ENCODE measurements at places on chromosomes 1 and 21.

DNA sequence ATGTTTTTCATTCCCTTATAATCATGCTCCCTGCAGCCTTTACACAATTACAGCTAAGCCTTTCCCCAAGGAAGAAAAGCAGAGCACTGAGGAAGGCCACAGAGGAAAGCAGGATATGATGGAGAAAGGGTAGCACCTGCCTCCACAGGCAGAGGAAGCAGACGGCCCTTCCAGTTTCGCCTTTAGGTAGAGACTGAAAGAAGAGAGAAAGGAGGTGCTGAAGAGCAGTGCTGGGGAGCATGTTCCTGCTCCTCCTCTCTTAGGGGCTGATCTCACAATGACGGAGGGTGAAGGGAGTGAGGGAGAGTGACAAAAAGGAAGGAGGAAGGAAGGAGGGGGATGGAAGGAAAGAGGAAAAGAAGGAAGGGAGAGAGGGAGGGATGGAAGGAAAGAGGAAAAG, 41.1 kb downstream of the SUSD4 start:
- DNase-seq, result no peak

DNA sequence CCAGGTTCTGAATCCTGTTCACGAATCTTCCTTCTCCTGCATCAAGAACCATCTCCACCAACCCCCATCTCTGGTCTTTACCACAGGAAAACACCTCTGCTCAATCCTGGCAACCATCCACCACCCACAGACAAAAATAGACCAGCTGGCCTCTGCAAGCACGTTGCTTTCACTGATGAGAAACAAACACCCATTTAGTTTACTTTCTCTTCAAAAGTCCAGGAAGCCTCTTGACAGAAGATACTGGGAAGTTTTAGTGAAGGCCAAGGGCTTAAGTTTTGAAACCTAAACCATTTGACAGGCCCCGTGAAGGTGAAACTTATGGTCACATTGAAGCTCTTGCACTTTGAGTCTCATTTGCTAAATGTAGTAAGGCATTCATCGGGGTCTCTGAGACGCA, 122.6 kb upstream of the PPP2R5A start:
- DNase-seq, result peak; percentile 21

DNA sequence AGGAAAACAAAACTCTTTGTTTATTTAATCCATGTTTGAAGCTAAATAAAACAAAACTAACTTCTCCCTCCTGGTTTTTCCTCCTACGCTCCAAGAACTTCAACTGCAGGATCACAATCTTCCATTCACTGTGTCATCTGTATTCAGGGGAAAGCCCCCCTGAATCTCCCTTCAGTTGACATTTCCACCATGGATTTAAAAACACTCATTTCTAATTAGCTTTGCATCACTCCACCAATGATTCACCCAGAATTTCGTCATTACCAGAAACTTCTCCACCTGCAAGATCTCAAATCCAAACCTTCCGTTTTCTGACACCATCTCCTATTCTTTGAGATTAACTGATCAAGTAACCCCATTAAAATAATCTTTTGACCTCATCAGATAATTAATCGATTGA, 10.9 kb upstream of the RGS5 start:
- no peak for DNase-seq

DNA sequence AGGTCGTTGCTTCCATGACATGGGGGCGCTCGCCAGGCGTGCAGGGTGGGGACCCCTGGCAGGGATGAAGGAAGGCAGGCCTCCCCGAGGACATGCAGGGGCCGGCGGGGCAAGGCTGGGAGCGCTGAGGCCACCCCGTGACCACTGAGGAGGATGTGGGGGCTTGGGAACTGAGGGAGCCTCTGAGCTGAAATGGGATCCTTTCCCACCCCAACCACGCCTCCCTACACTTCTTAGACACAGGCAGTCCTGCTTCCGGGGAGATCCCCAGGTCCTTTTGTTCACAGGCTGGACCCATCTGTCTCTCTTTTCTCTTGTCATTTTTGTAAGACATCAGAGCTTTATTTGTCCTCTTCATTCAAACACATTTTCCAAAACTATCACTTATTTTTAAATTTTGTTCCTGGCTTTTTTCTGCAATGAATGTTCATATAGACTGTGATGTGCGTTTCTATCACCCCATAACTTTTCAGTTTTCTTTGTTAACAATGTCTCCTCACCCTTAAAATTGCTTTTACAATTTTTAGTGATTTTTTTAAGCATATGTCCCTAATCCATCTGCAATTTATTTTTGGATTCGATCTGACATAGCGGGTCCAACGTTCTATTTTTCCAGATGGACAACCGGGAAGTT, 156.7 kb upstream of the BACE2 start:
- DNase-seq, result no peak

DNA sequence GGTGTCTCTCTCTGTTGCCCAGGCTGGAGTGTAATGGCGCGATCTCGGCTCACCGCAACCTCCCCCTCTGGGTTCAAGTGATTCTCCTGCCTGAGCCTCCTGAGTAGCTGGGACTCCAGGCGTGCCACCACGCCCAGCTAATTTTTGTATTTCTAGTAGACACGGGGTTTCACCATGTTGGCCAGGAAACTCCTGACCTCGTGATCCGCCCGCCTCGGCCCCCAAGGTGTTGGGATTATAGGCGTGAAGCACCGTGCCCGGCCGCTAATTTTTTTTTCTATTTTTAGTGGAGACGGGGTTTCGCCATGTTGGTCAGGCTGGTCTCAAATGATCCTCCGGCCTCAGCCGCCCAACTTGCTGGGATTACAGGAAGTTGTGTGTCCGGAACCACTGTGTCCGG, 597 bp downstream of the HORMAD1 start:
- no peak for DNase-seq

DNA sequence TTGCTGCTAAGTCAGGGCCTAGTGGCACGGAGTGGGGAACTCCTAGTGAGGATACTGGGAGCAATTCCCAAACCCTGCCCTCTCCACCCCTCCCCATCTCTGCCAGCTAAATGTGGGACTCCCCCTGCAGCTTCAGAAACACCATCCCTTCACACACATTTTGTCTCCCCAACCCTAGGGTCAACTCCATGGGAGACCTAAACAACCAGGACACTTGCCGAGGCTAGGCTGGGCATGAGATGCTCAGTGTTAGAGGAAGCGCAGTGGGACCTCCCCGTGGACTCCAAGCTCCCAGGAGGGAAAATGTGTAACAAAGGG, 1.5 kb downstream of the RNF186 start:
- no peak for DNase-seq

DNA sequence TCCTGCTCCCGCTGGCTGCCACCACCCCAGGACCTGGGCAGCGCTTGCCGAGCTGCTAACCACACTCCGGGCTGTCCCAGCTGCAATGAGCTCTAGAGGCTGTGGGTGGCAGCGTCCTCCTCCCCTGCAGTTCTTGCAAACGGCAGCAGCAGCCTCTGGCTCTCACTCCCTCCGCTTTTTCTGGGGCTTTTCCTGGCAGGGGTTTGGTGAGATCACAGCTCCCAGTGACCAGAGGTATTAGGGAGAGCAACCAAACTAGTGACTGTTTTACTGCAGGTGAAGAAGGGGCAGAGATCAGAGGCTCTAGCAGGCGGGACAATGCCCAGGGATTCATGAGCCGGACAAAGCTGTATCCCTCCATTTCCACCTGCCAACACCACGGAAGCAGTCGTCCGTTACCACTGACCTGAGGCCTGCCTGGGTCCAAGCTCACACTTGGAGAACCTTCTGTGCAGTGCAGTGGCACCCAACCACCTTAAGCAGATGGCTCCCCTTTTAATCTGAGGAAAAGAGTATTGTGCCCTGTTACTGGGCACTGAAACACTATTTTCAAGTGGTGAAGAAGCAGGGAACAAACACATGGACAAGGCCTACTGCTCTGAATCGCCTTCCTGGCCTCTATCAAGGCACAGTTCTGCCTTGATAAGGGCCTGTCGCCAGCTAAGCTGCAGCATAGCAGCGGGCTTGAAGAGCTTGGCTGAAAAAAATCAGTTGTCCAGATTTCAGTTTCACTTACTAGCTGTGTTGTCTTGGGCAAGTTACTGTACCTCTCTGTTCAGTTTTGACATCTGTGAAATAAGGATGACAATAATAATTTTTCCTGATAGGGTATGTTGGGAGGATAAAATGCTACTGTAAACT, at the start of gene F5:
F5 (minus strand) TSS at position 87 of the 861 bp plus-strand sequence. CDS start 95 bp downstream, outside the sequence.
- no peak for DNase-seq

- DNase-seq, result no peak
These were observed 266.2 kb downstream of the FOXD2 start for GRCh38 chr1:47703981-47704596.

DNA sequence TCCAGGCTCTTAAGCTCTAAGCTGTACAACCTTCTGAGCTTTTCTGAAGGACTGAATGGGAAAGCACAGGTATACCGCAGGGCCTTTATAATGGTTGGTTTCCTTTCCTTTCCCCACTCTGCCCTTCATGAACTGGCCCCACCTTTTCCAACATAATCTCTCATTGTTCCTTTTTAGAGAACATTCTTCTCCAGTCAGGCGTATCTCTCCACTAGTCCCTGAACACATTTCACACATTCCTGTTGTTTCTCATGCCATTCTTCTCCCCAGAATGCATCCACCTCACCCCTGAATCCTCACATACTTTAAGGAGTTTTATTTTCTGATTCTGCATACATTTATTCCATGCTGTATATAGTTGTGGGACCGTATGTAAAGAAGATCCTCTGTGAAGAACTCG, 41.3 kb downstream of the PGM1 start:
- DNase-seq, result no peak

DNA sequence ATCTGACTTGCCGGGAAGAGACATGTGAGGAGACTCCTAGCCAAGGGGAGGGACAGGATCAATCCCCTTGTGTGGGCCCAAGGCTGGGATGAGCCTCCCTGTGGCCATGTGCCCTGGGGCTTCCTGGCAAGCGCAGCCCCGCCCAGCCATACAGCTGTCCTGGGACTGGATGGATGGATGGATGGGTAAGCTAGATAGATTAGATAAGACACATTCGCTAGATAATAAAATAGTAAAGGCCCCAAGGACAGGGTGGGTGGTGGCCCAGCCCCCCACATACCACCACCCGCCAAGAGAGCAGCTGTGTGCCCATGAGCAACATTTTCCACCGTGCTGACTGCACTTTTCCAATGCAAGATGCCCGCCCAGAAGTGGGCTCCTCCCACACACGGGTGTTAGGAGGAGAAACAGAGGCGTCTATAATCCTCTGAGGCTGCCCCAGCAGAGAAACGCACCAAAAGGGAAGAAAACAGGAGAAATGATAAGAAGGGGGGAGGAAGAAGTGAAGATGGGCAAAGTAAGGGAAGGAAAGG, 25.1 kb downstream of the ZBTB17 start:
- no peak for DNase-seq

GRCh38 chr1:247115141-247115510, 11.0 kb upstream of the ZNF669 start:
- DNase-seq, result no peak

GRCh38 chr21:36113647-36114428, 21.0 kb upstream of the CBR3 start:
- no peak for DNase-seq

DNA sequence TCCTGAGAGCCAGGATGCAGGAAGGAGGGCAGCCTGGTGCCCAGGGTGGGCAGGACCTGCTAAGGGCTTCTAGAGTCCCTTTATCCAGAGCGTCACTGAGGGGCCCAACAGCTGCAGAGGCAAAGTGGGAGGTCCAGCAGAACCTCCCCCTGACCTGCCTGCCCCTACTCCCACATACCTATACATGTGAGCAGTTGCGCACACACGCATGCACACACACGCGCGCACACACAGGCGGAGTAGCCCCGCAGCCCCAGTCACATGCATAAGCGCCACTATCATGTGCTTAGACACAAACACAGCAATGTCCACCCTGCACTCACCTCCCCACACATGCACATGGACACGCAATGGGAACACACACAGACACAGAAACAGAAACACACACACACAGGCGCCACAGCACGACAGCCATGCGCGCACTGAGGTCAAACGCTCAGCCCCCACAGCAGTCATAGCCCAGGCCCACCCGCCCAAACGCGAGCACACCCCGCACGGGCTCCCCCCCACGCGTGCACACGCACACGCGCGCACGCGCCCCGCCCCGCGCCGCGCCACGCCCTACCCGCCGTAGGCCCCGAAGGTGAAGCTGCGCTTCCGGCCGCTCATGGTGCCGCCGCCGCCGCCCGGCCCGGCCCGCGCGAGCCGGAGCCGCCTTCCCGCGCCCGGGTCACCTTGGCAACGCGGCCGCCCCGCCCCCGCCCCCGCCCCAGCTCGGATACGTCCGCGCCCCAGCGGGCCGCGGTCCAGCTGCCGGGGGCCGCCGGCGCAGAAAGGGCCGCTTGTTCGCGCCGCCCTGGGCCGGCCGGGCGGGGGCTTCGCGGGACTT, 17.7 kb downstream of the RAP1GAP start:
- DNase-seq, result no peak

- no peak for DNase-seq
These were observed 39.3 kb downstream of the KIAA1614 start for GRCh38 chr1:180951836-180952656.

GRCh38 chr1:68338081-68338480, 105.8 kb upstream of the WLS start:
- DNase-seq, result no peak

Data from AG04449 (cell line).